Fibroblast of villous mesenchyme (primary cell): ENCODE measurements at places on chromosomes 6 and 20. TPM values are rescaled to one million over a fixed set of nuclear protein-coding genes. Genes with fewer than 3 reads are reported as not detected.

SUMO4 gene
- 2.6 TPM in 2 replicates for total RNA-seq

GSS gene
- 71.2 and 74.1 TPM in 2 replicates for total RNA-seq

TUBB1 gene
- not detected in 2 replicates for total RNA-seq

MEI4 gene
- total RNA-seq = under 0.01 TPM in 1 of 2 replicates, not detected in the other

ERVFRD-1 gene
- not detected in 2 replicates for total RNA-seq

TRIM39 gene
- 10.8 and 11.3 TPM in 2 replicates for total RNA-seq

RNGTT gene
- 22.9 and 38.0 TPM in 2 replicates for total RNA-seq

CPXM1 gene
- total RNA-seq = 7.4 and 10.8 TPM in 2 replicates

RAET1E gene
- total RNA-seq = under 0.01 TPM in 1 of 2 replicates, not detected in the other

MRPL2 gene
- total RNA-seq = 20.7 and 23.8 TPM in 2 replicates

HRH3 gene
- not detected in 2 replicates for total RNA-seq

OR2H1 gene
- total RNA-seq = not detected in 2 replicates

TGM2 gene
- total RNA-seq = 1,041 and 2,020 TPM in 2 replicates

CTCFL gene
- total RNA-seq = not detected in 2 replicates

TAP1 gene
- 70.5 and 122 TPM in 2 replicates for total RNA-seq

MAS1 gene
- total RNA-seq = not detected in 2 replicates

CFAP206 gene
- total RNA-seq = 0.86 TPM in 1 of 2 replicates, not detected in the other
